NT2/D1 (cell line): ENCODE measurements at places on chromosomes 1 and 21.

GRCh38 chr1:162548170-162548569, 13.4 kb upstream of the UAP1 start:
- DNase-seq, result no peak

- no peak for DNase-seq
These were observed 154.6 kb downstream of the C1orf94 start for GRCh38 chr1:34331020-34331926.

GRCh38 chr1:63880958-63881576, 107.2 kb downstream of the ROR1 start:
- no peak for DNase-seq

- DNase-seq, result no peak
These were observed 106.5 kb upstream of the DAB1 start for GRCh38 chr1:57530206-57530910.

GRCh38 chr1:196180847-196181593, 427.2 kb downstream of the KCNT2 start:
- no peak for DNase-seq

DNA sequence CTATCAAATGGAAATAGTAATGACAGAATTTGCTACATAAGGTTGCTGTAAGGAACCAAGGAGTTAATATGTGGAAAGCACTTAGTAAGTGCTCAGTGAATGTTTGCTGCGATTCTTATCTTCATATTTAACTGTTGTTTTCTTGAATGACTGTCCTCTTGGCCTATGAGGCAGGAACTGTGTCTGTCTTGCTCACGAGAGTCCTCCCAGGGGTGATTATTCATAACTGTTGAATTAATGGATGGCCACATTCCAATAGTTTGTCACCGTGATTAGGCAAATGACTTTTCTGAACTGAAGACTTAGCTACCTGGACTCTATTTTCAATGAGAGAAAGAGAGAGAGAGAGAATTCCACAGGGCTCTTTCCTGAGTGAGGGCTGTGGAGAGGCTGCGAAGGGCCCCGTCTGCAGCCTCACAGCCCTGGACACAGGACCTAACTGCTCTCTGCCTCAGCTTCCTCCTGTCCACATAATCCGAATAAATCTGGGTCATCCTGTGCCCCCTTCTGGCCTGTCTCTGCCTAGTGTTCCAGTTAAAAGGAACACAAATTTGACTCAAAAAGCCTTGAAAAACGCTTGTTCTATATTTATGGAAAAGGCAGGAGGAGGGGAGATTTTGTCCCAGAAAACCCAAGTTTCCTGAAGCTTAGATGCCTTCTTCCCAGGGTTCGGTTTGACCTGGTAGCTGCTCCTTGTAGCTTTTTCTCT, 8.5 kb downstream of the EDN2 start:
- no peak for DNase-seq

- no peak for DNase-seq
These were observed 28.1 kb downstream of the RCOR3 start for GRCh38 chr1:211287218-211287617.
